Cardiac muscle cell (in vitro differentiated cells and primary cell): ENCODE measurements at places on chromosomes 3 and 15.

DNA sequence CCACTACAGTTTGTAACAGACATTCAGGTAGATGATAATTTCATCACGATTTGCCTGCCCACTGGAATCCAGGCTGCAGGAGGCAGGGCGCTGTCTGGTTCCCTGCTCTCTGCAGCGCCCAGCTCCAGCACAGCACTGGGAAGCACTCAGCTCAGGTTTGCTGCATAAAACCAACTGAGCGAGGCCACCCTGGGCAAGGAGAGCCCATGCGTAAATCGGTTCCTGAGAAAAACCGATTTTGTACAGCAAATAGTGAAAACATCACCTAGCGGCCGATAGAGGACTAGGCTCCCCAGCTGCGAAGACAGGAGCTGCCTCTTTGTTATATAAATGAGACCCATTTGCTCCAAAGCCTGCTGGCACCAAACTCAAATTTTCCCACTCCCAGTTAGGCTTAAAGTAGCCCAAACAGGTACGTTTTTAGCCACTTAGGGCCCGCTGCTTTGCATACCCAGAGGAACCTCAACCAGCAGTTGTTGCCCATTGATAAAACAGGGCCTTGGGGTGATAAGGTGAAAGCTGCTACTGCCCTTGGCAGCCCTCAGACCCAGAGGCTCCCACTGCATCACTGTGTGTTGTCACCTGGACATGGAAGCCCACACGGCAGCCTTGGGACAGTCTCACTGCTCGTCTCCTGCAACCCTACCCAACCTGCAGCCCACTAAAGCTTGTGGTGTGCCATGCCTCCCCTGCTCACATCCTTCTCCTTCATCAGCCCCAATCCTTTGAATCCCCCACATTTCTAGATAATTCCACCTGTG, 47.5 kb downstream of the ALDH1L1 start:
- DNase-seq = peak; percentile 33

DNA sequence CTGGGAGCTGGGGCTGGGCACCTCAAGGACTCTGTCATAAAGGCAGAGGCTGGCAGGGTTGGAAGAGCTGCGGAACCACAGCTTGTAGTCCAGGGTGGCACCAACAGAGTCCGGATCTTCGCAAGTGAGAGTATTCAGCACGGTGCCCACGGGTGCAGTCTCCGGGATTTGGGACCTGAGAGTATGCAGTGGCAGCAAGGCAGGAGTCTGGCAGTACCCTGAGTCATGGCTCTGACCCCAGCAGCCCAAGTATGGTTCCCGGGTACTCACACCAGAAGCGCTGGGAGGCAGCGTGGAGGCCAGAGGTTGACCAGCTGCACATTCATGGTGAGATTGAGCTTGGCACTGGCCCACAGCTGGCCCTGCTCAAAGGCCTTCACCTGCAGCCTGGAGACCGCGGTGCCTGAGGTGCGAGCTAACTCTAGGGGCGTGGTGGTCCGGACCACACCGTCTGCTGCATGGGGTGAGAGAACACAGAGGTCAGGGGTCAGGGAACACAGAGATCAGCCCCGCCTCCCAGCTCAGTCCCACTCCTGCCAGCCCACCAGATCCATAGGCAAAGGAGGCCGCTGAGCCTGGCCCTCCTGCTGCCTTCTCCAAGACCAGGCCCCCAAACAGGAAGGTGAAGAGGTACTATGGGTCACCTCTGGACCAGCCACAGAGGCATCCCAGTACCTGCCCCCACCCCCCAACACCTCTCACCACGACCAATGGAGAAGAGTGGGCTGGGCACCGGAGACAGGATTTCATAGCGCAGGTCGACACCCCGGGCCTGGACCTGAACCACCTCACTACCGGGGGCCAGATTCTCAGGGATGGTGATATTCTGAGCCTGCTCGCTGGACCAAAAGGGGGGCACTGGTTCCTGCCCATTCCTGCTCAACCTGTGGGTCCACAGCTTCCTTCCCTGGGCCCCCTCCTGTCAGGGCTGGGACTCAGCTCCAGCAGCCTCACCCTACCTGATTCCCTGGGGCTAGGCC, 4.5 kb downstream of the CDHR4 start:
- DNase-seq = no peak

DNA sequence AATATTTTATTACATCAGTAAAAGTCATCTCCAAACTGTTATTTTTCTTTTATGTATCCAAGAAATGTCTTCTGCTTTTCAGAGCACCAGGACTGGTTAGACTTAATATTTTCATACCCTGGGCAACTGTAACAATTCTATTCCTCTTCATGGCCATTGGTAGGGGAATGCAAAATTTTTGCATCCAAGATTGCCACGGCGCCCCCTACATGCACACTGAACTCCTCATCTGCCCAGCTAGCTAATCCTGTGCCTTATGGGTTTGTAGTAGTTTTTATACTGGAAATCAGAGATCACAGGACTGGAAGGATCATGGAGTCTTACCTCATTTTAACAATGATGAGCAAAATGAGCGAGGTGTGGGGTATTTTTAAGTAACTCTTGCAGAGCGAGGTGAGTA, 74.2 kb downstream of the CRTC3 start:
- DNase-seq = peak; percentile 46

DNA sequence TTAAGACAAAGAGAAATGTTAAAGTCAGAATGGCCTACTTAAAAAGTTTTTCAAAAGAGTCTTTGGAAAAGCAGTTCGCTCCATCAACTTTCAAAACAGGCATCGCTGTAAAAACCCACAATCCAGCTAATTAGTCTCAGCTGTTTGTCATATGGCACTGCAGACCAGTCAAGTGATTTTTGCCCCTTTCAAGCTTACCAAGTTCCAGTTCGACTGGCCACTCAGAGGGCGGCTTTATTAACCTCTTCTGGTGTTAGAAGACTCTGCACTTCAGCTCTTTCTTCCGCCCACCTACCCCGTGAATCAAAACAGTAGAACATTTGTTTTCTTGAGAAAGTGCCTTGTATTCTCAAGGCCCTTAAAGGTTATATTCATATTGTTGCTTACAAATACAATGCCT, 19.3 kb downstream of the RAB27A start:
- no peak for DNase-seq

- DNase-seq = no peak
Measured at GRCh38 chr3:78912687-78913086, 855.1 kb downstream of the ROBO1 start.

DNA sequence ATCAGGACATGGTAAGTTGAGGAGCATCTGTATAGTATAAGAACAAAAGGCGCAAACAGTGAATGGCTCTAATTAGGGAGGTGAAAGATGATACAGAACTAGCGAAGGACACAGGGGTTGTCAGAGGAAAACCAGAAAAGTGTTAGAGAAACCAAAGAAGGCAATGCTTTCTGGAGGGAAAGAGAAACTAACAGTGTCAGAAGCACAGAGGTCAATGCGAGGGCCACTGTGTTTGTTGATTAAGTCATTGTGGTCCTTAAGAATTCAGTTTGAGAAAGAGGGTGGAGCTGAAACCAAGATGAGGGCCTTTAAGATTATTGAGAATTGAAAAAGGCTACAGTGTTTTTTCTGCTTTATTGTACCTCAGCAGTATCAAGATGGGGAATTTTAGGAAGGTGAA, 28.8 kb downstream of the ATG7 start:
- no peak for DNase-seq
